ENCODE measurements at places on chromosomes 2 and 18.

DNA sequence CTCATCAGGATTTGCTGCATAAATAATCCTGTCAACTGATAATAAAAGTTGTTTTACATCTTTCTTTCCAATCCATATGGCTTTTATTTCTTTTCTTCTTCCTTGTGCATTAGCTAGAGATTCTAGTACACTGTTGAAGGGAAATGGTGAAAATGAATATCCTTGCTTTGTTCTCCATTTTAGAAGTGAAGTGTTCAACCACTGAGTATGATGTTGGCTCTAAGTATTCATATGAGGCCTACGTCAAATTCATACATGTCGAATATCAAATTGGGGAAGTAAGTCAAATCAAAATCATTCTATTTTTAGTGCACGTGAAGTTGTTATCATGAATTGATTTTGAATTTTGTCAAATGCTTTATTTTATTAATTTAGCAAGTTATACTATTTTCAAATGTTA lies 7.8 kb upstream of the ACKR3 start:
- no peak for DNase-seq

DNA sequence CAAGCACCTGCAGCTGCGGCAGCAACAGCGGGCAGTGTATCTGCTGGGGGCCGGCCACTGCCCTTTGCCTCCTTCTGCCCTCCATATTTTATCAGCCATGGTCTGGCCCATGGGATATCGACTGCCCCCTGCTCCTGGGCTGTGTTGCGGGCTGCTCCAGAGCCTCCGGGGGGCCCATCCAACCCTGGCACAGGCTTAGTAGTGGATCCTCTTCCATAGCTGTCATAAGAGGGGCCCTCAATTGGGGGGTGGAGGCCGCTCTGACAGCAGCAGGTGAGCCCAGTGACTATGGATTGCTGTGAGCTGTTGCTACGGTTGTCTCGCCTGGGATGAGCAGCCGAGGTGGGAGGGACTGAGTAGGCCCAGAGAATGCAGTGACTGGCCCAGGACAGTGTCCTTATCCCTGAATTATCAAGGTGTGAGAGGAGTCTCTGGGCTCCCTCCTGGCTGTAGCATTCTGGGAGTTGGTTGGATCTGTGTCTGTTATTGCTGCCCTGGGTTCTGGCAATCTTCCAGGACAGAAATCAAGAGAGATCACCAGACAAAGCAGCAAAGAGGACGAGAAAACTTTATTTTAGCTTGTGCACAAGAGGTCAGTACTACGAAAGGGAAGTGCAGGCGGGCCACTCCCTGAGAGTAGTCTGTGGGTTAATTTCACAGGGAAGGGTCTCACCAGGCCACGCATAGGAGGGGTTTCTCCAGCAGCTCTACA lies 145.1 kb downstream of the ASB1 start:
- no peak for DNase-seq

- no peak for DNase-seq
Measured at GRCh38 chr2:237253046-237253702, 160.8 kb downstream of the COL6A3 start.

GRCh38 chr2:78418021-78418420 lies 607.5 kb upstream of the REG3G start:
- peak; percentile 25 for DNase-seq

DNA sequence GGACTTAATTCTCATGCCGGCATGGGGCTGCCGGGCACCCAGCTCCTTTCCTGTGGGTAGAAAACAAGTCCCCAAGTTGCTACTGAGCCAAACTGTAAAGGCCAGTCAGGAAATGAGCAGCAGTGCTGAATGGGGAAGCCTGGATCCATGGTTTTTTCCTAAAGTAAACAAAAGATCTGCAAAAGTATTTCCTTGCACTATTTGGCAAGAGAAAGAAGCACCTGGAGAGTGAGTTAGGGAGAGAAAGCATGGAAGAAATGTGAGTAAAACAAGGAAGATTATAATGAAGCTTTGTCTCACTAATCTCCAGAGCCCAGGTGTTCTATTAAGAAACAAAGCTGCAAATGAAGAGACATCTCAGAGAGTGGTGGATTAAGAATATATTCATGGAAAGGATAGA lies 117.6 kb downstream of the METTL8 start:
- DNase-seq = no peak

- DNase-seq = no peak
Measured at GRCh38 chr2:30798536-30798991, 8.7 kb downstream of the CAPN13 start.

- peak; percentile 80 for DNase-seq
Measured at GRCh38 chr2:20650877-20651730, at the start of gene HS1BP3. Gene HS1BP3 (minus strand): TSS chr2:20651098. CDS start chr2:20651063, 35 bp downstream.

DNA sequence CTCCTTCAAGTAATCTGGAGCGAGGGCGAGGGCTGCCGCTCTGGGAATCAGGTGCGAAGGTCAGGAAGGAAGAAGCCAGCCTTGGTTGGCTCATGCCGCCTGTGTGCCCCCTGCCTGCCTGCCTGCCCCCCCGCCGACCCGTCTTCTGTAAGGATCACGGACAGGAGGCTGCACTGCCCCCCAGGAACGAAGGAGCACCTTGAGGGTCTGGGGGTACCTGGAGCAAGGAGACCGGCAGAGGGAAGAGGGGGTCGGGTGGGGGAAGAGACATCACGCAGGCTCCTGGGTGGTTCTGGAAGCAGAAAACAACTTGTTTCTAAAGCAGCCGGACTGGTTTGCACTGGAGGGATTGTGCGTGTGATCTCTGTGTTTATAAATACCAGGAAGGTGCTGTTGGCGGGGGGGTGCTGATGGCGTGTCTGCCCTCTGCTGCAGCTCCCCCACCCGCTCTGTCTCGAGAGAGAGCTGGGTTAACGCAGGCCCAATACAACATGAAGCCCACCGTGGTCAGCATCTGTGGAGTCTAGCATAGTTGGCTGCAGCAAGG lies 1.7 kb downstream of the FOSL2 start:
- no peak for DNase-seq

DNA sequence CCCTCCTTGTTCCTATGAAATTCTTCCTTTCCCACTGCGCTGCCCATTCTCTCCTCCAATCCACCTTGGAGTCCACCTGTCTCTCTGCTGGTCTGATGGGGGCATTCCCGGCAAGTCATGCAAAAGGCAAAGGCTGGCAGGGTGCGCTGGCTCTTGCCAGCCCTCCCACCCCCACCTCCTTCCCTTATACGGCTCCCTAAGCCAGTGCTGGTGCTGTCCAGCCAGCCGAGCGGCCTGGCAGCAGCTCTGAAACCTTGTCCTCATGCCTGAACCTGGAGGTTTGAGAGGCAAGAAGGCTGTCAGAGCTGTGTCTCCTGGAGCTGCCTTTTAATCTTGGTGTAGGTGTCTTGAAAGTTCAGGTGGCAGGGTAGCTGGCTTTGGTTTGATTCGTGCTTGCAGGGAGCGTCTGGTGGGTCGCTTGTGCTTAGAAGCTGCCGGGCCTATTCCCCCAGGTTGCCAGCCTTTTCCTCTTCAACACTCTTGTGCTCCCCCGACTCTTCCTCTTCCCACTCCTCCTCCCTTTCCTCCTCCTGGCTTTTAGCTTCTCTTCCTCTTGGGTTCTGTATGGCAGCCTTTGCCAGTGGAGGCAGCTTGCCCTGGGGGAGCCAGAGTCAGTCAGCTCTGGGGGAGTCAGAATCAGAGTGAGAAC lies 748 bp downstream of the LIPG start:
- DNase-seq = no peak

- DNase-seq = no peak
Measured at GRCh38 chr2:225326969-225327368, 72.5 kb upstream of the NYAP2 start.

DNA sequence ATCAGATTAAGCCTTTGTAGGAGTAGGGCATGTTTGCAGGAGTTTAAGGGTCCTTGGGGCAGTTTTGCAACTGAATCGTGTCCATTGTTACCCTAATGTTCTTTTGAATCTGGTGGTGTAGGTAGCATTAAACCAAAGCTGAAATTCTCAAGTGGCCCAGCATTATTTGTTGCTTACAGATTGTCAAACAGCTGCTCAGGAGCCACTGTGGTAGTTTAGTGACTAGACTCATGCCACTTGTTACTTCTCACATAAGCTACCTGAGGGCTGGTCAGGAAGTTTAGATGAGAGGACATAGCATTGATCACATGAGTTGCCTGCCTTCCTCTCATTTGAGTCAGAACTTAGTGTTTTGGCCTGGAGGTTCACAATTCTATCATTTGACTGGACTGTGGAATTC lies 157.6 kb downstream of the HAUS1 start:
- no peak for DNase-seq

DNA sequence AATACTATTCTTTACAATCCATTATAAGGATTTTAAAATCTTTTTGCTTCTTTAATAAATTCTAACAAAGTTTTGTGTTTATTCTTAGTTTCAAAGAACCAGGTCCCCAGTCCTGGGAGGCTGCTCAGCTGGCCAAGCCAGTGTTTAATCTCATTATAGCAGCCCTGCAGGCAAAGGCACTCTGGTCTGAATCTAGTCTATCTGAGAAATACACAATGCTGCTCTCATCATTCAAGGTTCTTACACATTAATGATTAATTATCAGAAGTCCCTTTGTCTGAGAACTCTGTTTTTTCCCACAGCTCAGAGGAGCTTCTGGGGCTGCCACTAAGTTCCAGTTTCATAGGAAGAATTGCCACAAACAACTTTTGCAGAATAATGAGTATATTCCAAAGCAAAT lies 27.7 kb downstream of the KCTD18 start:
- DNase-seq = no peak
